Pancreas (tissue), 10 donors: ENCODE measurements at places on chromosomes 7 and 10. TPM values are rescaled to one million over a fixed set of nuclear protein-coding genes. Genes with fewer than 3 reads are reported as not detected.

GRCh38 chr7:118041251-118041878 lies 142.6 kb upstream of the LSM8 start:
- DNase-seq = no peak

DNA sequence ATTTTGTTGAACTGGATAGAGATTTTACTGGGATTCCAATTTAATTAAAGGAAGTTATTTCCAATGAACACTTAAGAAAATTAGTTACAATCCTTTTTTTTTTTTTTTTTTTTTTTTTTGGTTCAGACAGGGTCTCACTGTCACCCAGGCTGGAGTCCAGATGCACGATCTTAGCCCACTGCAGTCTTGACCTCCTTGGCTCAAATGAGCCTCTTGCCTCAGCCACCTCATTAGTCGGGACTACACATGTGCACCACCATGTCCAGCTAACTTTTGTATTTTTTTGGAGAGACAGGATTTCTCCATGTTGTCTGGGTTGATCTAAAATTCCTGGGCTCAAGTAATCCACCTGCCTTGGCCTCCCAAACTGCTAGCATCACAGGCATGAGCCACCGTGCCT lies 2.5 kb upstream of the ARL5B start:
- DNase-seq = no peak

- DNase-seq = no peak
Observed at GRCh38 chr10:7411671-7412128, 866 bp upstream of the SFMBT2 start.

DNA sequence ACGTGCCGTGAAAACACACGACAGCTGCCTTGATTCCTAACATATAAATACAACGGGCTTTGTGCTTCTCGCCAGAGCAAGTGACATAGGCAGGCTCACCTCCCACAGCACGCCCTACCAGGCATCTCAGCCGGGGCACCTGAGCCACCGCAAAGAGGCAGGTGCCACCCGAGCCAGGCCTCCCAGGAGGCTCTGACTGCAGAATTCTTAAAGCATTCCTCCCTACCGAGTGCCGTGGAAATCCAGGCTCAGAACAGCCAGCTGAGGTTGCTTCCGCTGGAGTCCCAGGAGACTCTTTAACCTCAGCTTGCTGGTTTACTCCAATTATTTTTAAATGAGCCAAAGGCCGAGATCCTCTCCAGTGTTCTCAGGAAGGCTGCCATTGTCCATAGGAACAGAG lies 206.5 kb downstream of the USP6NL start:
- DNase-seq = no peak

GRCh38 chr7:103609778-103610177 lies 163.8 kb upstream of the SLC26A5 start:
- no peak for DNase-seq

DNA sequence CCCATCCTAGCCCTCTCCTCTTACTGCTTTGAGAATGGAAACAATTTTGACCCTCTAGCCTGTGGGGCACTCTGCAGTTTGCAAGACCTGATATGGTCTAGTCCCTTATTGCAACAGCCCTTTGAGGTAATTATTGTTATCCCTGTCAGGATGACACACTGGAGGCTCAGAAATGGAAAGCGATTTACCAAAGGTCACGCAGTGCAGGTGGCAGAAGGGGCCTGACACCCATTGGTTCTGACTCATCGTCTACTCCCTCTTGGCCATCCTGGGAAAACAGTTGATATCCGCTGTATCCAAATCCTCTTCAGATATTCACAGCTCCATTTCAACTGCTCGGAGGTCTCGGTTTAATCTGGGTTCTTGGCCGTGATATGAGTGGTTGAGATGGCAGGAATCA lies 44.7 kb upstream of the AQP1 start:
- DNase-seq = no peak

Gene EGR2
- 0.42 TPM for total RNA-seq

GRCh38 chr10:129952378-129953118 lies 11.5 kb downstream of the EBF3 start:
- no peak for DNase-seq

- DNase-seq = no peak
Observed at GRCh38 chr7:113279256-113279655, 160.9 kb upstream of the SMIM30 start.

DNA sequence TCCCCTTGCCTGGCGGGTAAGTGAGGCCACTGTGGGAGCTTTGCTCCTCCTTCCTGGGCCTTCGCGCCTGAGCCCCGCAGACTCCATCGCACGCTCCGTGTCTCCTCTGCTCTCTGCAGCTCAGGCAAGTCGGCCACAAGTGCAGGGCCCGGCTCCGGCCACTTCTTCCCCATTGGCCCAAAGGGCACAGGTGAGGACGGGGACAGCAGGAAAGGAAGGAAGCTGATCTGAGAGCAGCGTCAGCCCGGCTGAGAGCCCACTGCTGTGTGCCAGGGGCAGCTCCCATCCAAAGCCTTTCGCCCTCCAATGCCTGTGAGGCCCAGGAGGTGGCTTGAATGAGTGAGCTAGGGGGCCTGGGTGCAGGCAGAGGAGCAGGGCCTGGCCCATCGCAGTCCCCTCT lies 33.7 kb upstream of the RHEB start:
- DNase-seq = peak; percentile 29

GRCh38 chr7:109003742-109004141 lies 434.1 kb downstream of the DNAJB9 start:
- DNase-seq = no peak

- no peak for DNase-seq
Observed at GRCh38 chr10:5297466-5297865, 67.3 kb upstream of the UCN3 start.

Gene ANXA7
- total RNA-seq = 43.0 TPM

- DNase-seq = no peak
Observed at GRCh38 chr7:31939076-31939475, 131.1 kb downstream of the PDE1C start.

Gene WAPL
- total RNA-seq = 22.0 TPM

- no peak for DNase-seq
Observed at GRCh38 chr10:103911021-103911459, 6.9 kb downstream of the STN1 start.

Gene C7orf33
- not detected for total RNA-seq

DNA sequence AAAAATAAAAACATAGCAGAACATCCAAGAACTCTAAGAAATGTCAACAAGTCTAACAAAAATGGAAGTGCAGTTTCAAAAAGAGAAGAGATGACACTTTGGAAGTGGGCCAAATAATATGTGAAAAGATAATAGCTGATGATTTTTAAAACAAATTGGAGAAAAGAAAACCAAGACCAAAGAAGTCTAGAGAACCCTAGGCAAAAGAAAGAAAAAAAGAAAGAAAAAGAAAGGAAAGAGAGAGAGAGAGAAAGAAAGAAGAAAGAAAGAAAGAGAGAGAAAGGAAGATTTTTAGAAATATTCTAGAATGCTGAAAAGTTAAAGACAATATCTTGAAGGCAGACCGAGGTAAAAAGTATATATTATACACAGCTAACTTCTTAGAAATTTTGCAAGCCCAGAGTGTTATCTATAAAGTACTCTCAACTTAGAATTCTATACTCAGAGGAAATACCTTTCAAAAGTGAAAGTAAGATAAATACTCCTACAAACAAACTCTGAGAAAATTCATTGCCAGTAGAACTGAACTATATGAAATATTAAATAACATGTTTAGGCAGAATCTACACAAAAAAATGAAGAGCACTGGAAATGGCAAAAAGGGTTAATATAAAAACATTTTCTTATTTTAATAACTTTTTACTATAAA lies 138.7 kb upstream of the SMIM30 start:
- DNase-seq = no peak

DNA sequence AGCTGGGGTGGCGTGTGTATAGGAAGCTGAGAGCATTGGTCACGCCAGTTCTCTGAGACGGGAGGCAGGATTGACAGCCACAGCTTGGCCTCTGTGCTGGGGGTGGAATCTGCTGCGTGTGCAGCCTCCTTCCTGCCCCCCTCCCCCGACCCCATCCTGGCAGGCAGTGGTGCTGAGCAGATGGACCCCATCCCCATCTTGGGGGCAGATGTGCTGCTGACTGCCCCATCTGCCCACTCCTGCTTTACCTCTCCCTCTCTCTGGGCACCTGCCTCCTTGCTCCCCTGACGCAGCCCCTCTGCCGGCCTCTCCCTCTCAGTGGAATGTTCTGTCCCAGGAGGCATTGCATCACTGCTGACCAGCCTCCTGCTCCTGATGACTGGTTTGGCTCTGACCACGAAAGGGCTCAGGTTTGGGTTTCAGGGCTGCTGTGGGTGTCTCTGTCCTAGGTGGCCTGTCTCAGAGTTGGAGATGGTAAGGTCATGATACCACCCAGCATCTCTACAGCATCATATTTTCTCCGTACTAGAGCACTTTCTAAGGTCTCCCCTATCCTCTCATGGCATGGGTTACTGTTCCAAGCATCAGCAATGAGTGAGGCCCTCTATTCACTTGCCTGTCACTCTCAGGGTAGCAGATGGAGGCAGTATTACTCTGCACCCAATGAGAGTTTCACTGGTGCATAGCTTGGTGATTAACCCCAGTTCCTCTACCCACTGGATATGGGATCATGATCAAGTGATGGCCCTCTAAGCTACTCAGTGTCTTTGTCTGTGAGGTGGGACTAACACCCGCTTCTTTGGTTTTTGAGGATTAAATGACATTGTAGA lies 81.9 kb downstream of the RBM20 start:
- DNase-seq = no peak

GRCh38 chr10:65570143-65571010 lies 1355.5 kb upstream of the LRRTM3 start:
- peak; percentile 52 for DNase-seq

- no peak for DNase-seq
Observed at GRCh38 chr7:30068117-30068516, 39.9 kb downstream of the PLEKHA8 start.

DNA sequence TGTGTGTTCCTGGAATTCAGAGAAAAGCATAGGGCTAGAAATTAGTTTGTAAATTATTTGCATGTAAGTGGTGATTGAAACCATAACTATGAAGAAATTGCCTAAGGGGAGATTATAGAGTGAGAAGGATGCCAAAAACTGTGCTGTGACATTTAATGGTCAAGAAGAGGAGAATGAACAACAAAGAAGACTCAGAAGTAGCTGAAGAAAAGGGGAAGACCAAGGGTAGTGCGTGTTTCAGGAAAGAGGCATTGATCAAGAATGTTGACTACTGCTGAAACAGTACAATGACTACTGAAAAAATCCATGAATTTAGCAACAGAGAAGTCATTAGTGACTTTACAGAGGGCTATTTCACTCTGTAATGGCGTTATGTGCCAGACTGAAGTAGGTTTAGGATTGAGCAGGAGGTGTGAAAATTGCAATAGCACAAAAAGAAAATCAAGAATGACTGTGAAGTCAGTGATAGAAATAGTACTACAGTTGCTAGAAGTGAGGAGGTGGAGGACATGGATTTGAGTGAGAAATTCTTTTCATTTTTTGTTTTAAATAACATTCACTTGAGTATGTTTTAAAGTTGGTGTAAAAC lies 28.9 kb upstream of the SAMD9L start:
- no peak for DNase-seq

Gene CACNA2D1
- total RNA-seq = 3.0 TPM

Gene KAZALD1
- total RNA-seq = 0.83 TPM

- peak; percentile 56 for DNase-seq
Observed at GRCh38 chr7:150971242-150972022, 6.7 kb downstream of the KCNH2 start.

DNA sequence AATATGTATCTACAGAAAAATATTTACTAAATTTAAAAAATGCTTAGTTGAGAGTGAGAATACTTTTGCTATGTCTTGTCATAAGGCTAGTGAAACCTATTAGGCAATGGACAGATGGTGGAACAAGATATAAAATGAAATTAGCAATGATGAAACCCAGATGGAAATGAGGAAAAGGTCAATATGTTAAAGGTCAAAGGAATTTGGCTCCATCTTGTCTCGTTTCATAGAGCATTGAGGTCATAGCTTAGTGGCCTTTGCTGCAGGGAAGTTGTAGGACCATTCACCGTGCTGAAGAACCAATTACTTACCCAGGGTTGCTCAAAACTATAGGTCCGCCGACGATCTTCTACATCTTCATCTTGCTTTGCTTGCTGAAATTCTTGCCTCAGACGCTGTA lies 683.9 kb downstream of the PARD3 start:
- no peak for DNase-seq

GRCh38 chr10:106830006-106830405 lies 334.5 kb downstream of the SORCS1 start:
- no peak for DNase-seq

Gene JAKMIP3
- total RNA-seq = 0.37 TPM

GRCh38 chr7:139694389-139694676 lies 83.5 kb downstream of the HIPK2 start:
- no peak for DNase-seq

Gene SPDYE3
- not detected for total RNA-seq

DNA sequence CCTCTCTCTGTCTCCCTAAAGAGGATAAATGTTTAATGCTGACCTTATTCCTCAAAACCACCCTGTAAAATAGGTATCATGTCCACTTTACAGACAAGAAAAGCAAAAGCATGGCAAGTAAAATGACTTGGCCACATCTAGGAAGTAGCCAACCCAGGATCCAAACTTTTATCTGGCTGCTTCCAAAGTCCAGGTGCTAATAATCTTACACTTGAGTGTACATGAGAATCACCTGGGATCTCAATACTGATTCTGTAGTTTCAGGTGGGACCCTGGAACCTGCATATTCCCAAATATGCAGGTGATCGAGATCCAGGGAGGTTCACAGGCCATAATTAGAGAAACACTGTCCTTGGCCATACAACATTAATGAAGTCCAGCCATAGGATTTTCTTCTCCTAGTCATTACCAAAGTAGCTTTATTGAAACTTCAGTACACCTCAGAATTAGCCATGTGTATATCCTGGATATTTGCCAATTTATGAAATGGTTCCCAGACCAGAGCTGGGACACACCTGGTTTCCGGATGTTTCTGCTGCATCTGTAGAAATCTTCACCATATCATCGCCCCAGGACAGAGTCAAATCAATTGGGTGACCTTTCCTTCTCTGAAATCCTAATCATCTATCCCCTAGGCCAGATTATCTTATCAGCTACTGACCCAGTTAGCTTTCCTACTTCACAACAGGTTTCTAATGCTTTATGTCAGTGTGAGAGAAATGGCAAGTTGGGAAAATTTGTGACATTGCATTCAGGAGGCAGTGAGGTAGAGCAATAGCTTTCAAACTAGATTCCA lies 119.1 kb upstream of the KMT2E start:
- no peak for DNase-seq

Gene UPK3B
- total RNA-seq = 0.87 TPM

Gene TAF3
- 4.4 TPM for total RNA-seq

DNA sequence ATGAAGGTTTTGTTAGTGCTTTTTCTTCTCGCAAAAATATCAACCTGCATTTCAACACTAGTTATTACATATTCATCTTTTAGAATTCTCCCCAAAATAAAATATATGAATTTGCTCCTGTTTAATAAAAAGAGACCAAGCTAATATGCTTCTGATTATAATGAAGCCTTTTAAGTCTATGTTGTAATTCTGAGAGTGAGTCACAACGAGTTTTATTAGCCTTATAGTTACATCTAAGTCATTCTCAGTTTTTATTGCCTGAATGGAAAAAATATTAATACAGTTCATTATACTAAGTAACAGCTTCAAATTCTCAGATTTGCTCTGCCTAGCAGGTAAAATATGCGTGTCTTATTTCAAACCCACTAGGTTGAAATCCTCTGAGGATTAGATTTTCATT lies 152.4 kb upstream of the CELF2 start:
- no peak for DNase-seq

- DNase-seq = no peak
Observed at GRCh38 chr7:95594185-95594584, 2.1 kb downstream of the PDK4 start.
